SJSA1 (cell line): ENCODE measurements at places on chromosomes 4 and X. TPM values are rescaled to one million over a fixed set of nuclear protein-coding genes. Genes with fewer than 3 reads are reported as not detected.
A peak's percentile ranks its signal among the peaks of the same experiment; 100 is the strongest.

Gene P2RY8
- not detected in 2 replicates for total RNA-seq

Gene SPOCK3
- not detected in 2 replicates for total RNA-seq

Gene CWH43
- not detected in 2 replicates for total RNA-seq

GRCh38 chr4:6277935-6278800, 8.5 kb downstream of the WFS1 start:
- H3K4me3 ChIP-seq: no peak overlapping the region
- no peaks in the 10 kb centered on the region for H3K36me3 ChIP-seq
- H3K4me1 ChIP-seq: peaks cover 19% of the 10 kb centered on the region
- no peaks in the 10 kb centered on the region for H3K27me3 ChIP-seq
- no peak overlapping the region for H3K27ac ChIP-seq
- DNase-seq: no peak

DNA sequence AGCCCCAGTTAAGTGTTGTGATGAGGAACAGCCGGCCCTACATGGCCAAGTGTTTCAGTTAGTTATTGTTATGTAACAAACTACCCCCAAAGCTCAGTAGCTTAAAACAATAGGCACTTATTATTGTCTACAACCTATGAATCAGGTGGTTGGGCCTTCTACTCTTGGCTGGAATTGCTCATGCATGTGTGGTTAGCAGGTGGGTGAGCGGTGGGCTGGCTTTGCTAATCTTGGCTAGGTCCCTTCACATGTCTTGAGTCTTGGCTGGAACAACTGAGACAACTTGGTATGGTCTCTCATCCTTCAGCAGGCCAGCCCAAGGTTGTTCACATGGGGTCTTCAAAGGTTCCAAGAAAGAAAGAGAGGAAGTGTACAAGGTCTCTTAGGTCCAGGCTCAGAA, 54.5 kb upstream of the CHRNA9 start:
- peaks cover 7% of the 10 kb centered on the region for H3K4me1 ChIP-seq
- H3K27ac ChIP-seq: no peak overlapping the region
- H3K27me3 ChIP-seq: no peaks in the 10 kb centered on the region
- H3K4me3 ChIP-seq: no peak overlapping the region
- no peak for DNase-seq

DNA sequence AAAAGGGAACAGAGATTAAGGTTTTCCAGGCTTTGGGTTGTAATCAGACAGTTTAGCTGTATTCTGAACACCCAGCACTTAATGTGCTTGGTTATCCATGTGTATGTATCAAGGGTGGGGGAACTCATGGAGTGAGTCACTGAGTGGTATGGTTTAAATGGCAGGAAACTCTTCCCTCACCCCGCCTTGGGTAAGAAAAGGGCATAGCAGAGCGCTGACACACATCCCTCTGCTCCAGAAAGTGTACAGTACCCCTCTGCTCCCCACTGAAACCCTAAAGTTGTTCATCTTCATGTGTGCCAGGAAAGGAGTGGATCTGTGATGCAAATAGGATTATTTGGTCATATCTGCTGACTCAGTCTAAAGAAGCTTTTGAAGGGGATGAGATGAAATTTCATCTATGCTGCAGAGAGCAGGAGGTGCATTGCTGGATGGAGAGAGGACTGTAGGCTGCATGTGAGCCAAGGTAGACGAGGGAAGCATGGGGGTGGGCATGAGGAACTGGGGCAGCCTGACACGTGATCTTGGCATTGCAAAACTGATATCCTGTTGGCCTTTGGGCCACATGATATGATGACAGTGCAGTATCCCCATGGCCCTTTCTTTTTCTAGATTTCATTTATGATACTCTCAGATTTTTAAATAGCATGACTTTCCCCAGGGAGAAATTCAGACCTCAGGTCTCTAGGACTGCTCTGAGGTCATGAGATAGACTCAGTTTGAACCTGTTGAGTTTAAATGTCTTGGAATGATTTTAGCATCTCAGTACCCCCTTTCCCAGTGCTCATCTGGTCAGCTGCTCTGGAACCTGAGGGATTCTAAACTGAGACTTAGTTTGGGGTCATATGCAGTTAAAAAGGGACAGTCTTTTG, 84.8 kb downstream of the TMEM164 start:
- DNase-seq: peak; percentile 66
- peak overlapping the region; percentile 95 for H3K27ac ChIP-seq
- no peaks in the 10 kb centered on the region for H3K36me3 ChIP-seq
- no peak overlapping the region for H3K4me3 ChIP-seq
